ENCODE measurements at places on chromosomes 11 and 22.

DNA sequence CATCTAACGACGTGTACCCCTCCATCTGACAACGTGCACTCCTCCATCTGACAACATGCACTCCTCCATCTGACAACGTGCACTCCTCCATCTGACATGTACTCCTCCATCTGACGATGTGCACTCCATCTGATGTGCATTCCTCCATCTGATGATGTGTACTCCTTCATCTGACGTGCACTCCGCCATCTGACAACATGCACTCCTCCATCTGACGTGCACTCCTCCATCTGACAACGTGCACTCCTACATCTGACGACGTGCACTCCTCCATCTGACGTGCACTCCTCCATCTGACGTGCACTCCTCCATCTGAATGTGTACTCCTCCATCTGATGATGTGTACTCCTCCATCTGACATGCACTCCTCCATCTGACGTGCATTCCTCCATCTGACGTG lies 8.0 kb upstream of the IL17REL start:
- no peak for DNase-seq

DNA sequence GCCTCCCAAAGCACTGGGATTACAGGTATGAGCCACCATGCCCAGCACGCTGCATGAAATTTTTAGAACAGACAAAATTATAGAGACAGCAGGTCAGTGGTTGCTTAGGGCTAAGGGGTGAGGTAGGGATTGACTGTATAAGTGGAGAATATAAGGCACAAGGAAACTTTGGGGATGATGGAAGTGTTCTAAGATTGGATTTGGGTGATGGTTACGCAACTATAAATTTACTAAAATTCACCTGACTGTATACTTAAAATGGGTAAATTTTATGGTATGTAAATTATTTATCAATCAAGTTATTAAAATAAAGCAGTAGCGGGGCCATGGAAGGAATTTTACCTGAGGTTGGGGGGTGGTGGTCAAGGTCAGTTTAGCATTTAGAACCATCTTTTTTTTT lies 16.4 kb upstream of the POLD3 start:
- no peak for DNase-seq

GRCh38 chr11:1459219-1459575 lies 27.4 kb downstream of the MOB2 start:
- no peak for DNase-seq

GRCh38 chr11:115132436-115133228 lies 371.6 kb downstream of the CADM1 start:
- no peak for DNase-seq

- DNase-seq = no peak
Observed at GRCh38 chr11:37505406-37505805, 907.4 kb upstream of the RAG2 start.

DNA sequence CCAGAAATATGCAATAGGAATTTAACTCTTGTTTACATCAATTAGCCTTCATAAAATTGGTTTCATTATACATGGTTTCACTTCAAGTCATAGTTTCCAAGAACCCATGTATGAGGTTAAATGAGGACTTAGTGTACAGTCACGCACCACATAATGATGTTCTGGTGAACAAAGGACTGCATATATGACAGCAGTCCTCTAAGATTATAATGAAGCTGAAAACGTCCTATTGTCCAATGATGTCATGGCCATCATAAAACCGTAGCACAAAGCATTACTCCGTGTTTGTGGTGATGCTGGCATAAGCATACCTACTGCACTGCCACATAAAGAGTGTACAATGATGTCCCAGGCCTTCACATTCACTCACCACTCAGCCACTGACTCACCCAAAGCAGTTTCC lies 31.1 kb downstream of the SMCO4 start:
- DNase-seq = no peak

- DNase-seq = no peak
Observed at GRCh38 chr22:37491559-37492427, 5.6 kb upstream of the MFNG start.

- no peak for DNase-seq
Observed at GRCh38 chr22:19988965-19989724, 27.5 kb downstream of the ARVCF start.

DNA sequence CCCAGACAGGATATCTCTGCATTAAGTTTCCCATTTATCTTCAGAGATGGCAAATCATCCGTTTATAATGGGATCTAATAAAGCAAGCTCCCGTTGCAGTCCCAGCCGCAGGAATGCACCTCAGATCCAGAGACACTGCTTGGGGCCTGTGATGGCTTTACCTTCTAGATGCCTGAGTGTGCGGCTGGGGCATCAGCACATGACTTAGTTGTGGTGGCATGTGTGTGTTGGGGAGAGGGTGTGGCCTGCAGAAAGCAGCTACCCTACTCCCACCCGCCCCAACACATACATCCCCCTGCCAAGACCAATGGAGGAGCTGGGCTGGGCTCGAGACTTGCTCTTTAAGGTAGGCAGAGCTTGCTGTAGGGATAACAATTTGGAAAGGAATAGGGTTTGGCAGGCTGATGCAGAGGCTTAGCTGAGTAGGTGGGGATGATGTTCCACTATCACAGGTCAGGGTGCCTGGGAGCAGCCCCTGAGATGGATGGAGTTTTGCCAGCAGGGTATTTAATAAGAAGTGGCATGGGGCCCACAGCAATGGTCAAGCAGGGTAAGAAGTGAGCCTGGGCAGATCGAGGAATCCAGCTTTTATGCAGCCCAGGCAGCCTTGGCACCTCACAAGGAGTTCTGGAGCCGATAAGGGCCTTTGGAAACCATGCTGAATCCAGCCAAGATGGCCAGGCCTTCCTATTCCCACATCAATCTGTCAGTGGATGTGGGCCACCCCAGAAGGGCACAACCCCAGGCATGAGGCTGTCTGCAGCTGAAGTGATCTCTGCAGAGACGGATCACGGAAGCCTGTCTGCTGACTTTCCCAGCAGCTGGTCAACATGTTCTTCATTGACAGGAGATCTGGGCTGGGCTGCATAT lies 601.3 kb downstream of the BUD13 start:
- DNase-seq = no peak

GRCh38 chr11:70107756-70108155 lies 29.6 kb downstream of the ANO1 start:
- no peak for DNase-seq

- no peak for DNase-seq
Observed at GRCh38 chr11:109109571-109110315, 312.2 kb upstream of the C11orf87 start.

GRCh38 chr11:115496892-115497291 lies 7.3 kb downstream of the CADM1 start:
- DNase-seq = no peak

- DNase-seq = no peak
Observed at GRCh38 chr22:39176143-39176713, 23.7 kb upstream of the CBX7 start.

DNA sequence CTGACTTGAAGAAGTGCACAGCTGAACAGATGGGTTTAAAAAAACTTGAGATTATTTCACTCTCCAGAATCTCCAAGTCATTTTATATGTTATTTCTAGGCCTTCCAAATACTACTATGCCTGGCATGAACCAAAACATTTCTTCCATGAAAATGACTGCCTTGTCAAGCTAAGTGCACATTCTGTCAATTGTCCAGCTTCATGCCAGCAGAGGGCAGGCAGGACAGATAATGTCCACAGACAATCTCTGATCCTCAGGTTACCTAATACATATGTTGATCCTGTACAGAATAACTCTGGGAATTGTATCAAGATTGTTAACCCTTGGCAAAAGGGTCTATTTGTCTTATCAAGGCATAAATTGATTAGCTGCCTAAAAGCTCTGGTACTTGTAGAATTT lies 229.5 kb downstream of the AASDHPPT start:
- DNase-seq = no peak

- no peak for DNase-seq
Observed at GRCh38 chr11:134861490-134862104, 449.6 kb upstream of the B3GAT1 start.

- no peak for DNase-seq
Observed at GRCh38 chr22:39214383-39215069, 30.3 kb downstream of the PDGFB start.

- no peak for DNase-seq
Observed at GRCh38 chr22:45314054-45314721, 4.5 kb downstream of the FAM118A start.

DNA sequence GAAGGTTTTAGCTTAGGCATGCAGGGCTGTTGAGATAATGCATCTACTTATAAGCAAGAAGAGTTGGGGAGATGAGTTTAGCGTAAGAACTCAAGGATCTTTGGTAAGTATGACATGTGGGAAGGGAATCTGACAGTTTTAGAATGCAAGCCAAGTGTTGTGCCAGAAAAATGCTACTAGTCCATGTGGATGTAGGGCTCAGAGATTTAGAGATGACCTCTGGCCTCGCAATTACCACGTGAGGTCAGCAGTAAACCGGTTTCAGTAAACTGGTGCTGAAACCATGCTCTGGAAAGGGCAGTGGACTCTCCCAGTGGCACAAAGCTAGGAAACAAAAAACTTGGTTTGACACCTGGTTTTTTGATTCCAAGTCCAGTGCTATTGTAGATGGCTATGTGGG lies 18.9 kb downstream of the MRPL16 start:
- no peak for DNase-seq

DNA sequence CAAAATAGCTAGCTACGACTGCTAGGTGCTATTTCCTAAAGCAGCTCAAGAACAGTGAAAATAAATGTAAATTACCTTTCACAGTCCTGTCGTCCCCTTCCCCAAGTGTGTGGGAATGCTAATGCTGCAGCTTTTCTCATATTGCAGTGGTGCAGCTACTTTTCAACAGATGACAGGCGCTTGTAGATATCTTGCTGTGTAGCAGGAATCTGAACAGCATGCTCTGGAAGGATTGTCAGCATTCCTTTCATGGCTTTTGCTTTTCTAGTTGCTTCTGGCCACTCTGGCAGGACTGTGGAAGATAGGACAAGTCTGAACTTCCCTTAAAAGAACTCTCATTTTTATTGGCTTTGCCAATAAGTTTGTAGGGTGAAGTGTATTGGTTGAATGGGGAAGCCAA lies 18.8 kb downstream of the FAR1 start:
- DNase-seq = no peak

DNA sequence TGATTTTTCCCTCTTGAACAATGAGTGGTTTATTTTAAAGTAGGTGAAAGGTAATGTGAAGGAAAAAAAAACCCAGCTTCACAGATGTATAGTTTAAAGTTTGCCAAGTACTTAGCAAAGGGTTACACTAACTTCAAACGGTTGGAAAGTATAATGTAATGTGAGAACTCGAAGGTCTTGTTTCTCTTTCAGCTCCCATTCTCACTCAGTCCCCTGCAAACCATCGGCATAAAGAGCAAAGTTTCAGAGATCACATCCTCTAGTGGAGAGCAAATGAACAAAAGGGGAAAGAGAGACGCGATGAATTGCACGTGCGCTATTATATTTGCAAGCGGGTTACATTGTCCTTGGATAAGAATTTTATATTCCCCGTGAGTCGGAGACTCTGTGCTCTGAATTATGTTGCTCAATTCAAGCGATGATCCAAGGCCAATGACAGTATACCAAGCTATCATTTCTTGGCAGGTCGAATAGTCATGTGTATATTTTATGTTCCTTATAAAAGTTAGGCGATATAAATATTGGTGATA lies 37.6 kb upstream of the BIRC3 start:
- DNase-seq = no peak

DNA sequence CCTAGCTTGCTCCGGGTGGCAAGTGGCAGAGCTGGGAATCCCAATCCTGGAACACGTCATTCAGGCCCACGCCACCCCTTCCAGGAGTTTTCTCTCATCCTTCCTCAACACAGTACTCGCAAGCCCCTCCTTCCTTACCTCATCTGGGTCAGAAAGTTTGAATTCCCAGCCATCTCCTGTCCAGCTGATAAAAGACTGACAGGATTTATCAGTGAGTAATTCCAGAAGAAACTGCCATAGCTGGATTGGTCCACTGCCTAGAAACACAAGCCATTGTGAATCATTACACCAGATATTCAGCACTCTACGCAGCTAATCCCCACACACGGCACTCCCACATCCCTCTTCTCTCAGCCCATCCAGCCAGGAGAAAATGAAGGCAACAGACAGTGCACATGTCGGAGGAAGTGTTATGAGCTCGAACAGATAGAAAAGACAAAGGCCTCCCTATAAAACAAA lies 124.0 kb downstream of the ETS1 start:
- DNase-seq = no peak

DNA sequence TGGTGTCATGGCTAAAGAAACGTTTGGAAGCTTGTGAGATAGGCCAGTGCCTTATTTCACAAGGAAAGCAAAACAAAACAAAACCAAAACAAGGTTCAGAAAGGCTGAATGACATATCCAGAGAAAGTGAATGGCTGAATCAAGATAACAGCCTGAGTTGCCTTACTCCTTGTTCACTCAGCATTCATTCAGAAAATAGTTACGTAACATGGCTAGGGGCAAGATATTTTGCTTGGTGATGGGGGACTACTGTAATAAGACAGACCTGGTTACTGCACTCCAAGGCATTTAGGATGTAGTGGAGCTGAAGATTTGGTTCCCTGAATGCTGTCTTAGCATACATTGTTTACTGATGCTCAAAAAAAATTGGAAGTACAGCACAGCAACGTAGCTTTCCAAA lies 47.7 kb downstream of the C11orf91 start:
- no peak for DNase-seq

- DNase-seq = no peak
Observed at GRCh38 chr11:117933930-117934329, 4.7 kb upstream of the TMPRSS13 start.

DNA sequence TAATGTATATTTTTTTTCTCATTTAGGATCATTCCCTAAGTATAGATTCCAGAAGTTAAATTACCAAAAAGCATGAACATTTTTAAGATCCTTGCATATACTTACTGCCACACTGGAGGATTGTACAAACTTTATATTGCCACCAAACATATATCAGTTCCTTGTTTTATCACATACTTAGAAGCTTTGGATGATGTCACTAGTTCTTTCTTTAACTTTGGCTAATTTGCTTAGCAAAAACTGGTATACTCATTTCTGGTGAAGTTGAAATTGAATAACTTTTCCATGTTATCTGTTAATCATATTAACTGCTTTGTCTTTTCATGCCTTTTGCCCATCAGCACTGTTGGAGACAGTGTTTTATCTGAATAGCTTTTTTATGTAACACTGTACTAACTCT lies 31.6 kb upstream of the PRDM10 start:
- DNase-seq = no peak

GRCh38 chr22:25656724-25657123 lies 85.3 kb upstream of the MYO18B start:
- no peak for DNase-seq

GRCh38 chr11:29227811-29228210 lies 789.0 kb downstream of the KCNA4 start:
- DNase-seq = no peak
